ENCODE measurements at places on chromosomes 16 and 17.

DNA sequence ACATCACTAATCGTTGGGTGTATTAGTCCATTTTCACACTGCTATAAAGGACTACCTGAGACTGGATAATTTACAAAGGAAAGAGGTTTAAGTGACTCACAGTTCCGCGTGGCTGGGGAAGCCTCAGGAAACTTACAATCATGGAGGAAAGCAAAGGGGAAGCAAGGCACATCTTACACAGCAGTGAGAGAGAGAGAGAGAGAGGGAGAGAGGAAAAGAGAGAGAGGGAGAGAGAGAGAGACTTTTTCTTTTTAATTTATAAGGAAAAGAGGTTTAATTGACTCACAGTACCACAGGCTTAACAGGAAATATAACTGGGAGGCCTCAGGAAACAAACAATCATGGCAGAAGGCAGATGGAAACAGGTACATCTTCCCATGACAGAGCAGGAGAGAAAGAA, 41.7 kb downstream of the CNGB1 start:
- DNase-seq: no peak

DNA sequence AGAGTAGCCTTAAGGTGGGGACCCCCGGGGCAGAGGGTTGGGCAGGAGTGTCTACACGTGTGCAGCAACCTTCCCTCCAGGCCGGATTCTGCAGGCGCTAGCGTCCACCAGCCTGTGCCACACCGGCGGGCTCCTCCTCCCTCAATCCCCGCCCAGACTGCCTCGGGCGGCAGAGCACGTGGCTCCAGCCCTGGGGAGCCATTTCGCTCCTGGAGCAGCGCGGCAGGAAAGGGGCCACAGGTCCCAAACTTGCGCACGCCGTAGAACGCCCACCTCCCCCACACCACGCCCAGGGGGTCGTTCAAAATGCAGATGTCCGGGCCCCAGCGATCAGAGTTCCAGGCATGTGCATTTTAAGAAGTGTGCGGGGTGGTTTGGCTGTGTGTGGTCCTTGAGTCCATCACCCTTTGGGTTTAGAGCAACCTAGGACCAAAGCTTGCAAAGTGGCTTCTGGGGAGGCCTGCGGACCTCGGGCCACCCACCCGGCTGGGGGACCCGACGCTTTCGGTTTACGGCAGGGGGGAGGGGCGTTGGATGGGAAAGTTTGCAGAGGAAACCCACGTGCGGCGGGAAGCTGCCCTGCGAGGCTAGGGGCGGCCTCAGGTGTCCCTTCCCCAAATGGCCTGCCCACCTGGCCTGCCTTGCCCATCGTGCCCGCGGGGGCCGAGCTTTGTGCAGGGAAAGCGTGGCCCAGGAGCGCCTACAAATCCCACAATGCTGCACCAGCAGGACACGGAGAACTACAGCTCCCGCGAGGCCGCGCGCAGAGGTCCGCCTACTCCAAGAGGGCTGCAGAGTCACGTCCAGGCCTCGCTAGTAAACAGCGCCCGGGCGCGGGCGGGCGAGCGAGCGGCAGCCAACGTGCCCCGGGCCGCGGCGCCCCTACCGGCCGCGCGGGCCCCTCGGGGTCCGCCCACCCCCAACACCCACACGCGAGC, 1.4 kb downstream of the TFAP4 start:
- peak; percentile 97 for DNase-seq

GRCh38 chr17:67521775-67522069, 144.6 kb downstream of the PITPNC1 start:
- DNase-seq: no peak

- DNase-seq: no peak
Observed at GRCh38 chr17:44439168-44439567, 49.7 kb upstream of the ITGA2B start.

DNA sequence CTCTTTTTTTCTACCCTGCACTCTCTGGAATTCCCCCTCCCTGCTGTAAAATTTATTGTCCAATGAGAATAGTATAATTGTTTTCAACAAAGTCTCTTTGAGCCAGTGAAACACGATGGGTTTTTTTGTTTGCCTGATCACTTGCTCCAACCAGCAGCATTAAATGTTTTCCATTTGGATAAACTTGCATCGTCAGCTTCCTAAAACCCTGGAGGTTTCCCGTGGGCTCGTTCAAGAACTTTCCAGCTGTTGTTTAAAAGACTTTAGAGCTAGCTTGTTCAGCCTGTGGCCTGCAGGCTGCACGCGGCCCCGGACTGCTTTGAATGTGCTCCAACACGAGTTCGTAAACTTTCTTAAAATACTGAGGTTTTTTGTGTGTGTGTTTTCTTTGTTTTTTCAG, 14.9 kb downstream of the NAGPA start:
- DNase-seq: no peak

GRCh38 chr17:14831491-14831890, 433.6 kb downstream of the PMP22 start:
- no peak for DNase-seq

DNA sequence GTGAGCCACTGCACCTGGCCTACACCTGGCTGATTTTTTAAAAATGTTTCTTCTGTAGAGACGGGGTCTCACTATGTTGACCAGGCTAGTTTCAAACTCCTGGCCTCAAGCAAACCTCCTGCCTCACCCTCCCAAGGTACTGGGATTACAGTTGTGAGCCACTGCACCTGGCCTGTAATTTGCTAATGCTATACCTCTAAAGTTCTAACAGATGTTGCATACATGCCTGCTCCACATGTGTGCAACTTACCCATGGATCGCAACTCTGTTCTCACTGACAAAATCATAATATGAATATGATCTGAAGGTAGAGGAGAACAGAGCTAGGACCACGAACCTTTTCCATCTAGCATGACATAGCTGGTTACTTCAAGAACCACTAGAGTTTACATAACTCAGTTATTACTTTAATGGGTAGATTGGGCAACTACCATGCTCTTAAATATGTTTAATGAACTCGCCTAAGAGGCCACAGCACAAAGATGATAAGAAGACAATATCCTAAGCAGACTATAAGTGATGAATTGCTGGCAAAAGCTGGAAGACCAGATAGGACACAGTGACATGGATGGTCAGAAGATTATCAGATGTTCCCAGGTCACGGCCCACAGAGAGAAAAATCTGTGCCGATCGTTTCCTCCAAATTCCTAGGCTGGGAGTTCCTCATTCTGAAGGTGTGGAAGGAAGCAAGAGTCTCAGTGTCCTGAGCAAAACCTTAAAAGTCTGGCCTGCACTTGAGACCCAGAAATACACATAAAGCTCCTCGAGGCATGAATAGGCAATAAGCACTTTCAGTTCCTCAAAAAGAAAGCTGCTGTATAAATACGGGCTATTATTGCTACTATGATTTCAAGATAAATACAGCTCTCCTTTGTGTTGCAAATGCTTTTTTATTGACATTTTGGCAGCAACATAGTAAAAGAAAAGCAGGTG, 53.6 kb upstream of the ICAM2 start:
- DNase-seq: no peak

DNA sequence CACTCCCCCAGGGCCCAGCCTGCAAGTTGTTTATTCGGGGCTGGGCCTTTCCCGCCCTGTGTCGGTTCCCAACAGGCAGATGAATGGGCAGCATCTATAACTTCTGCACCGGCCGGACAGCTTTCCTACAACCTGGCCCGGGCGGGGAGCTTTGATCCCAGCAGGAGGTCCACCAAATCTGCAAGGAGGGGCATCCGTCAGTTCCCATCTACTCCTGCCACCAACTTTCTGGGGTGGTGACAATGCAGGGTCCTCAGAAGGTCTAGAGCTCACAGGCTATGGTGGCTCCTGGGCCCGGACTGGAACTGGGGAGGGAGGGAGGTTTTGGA, 211.9 kb downstream of the NTN1 start:
- DNase-seq: no peak

- DNase-seq: peak; percentile 93
Observed at GRCh38 chr17:50931144-50931908, 65.2 kb upstream of the TOB1 start.

- no peak for DNase-seq
Observed at GRCh38 chr17:22570144-22570845, 878.0 kb downstream of the KCNJ18 start.

GRCh38 chr16:11915114-11915643, 577 bp downstream of the GSPT1 start:
- peak; percentile 62 for DNase-seq

DNA sequence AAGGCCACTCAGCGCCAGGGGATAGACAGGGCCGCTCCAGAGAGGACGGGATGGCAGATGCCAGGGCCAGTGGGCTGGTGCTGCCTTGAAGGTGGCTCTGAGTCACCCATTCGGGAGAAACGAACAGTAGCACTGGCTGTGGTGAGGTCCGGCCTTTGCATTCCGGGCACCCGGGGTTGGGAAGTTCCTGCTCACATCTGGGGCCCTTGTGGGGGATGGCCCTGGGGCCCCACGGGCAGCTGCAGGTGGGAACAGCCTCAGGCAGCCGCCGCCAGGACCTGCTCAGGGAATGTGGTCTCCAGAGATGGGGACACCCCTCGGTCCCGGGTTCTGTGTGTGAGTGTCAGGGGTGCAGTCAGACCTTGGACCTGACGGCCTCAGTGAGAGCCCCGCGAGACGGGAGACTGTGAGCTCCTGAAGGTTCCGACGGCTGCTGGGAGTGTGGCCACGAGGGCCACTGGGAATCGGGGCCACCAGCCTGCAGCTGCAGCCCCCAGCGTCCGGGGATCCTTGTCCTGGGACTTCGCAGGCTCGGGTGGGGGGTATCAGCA, 1.4 kb downstream of the CBFA2T3 start:
- DNase-seq: no peak

DNA sequence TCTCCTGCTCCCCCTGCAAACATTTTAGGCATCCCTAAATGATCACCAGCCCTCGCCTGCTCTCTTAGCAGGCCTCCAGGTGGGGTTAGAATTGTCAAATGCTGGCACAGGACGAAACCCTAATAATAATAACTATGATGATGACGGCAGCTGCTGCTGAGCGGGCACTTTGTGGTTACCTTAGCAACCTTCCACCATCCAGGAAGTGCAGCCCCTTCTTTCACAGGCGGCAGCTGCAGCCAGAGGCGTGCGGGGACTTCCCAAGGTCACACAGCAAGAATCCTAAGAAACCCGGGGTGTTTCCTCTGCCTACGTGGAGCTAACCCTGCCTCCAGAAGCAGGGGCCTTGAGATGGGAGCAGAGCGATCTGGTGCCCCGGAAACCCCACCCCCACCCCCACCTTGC, 22.4 kb upstream of the EIF1 start:
- DNase-seq: peak; percentile 48

DNA sequence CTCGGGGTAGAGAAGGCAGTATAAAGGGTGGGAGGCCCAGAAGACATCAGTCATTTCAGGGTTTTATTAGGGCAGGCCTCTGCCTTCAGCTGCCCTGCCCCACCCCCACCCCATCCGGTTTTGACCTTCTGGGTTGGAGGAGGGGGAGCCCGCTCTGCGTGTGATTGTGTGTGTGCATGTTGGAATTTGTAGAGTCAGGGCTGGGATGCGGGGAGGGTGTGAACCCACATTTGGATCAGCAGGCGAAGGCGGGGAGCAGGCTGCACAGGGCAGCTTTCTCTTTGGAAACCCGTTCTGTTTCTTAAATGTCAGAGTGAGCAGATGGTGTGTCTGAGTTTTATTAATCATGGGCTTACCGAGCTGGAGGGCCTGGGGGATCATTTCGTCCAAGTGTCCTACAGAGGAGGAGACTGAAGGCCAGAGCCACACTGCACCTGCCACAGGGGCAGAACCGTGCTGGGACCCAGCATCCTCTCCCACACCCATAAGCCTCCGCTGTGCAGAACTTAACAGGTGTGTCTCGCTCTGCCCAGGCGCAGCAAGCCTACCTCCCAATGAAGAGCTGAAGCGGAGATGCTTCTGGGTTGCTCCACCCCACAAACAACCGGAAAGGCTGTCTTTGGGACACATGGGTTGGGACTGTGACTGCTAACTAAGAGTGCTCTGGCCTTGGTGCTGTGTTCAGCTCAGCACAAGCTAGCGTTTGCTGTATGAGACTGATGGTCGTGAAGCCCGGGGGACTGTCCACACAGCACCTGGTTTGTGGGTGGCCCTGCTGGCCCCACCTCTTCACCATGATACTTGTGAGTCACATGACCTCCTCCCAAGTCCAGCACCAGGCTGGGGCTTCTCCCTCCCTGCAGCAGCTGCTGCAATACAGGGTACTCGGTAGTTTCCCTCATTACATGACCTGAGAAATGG, 70.9 kb upstream of the GSE1 start:
- no peak for DNase-seq

DNA sequence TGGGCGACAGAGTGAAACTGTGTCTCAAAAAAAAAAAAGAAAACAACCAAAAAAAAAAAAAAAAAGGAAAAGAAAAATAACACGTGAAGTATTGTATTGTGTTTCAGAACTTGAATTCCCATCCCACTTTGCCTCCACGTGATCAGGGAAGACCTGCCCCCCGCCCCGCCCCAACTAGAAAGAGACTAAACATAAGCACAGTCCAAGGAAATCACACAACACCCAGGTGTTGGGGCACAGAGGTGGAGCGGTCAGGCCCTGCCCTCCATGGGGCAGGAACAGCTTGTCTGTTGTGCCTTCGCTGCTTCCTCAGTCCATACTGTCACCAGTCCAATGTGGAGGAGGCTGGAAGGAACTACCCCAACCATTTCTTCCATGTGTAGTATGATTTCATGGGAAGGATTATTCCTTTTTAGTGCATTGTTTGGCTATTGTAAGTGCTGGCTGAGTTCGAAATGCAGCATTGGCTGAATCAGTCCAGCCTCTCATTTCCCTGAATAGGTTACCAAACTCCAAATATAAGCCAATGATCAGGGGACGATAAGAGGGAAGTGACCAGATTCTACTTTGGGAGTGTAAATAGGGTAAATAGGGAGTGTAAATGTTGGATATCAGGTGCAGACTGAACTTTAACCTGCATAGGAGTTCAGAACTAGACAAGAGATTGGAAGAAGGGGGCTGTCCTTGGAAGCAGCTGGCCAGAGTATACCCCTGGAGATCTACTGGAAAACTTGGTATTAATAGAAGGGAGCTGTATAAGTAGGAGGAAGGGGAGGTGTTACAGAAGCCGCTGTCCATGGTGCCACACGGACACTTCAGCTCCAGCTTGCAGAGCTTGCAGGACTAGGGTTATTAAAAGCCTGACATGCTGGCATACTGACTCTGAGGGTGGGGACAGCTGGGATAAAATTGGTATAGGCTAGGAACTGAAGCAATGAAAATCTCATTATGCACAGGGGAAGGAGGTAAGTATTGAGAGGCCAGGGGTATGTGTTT, 50.7 kb downstream of the TANGO6 start:
- peak; percentile 46 for DNase-seq

- peak; percentile 63 for DNase-seq
Observed at GRCh38 chr17:36072431-36073121, 8.5 kb downstream of the CCL18 start.

GRCh38 chr16:56889206-56889605, 24.2 kb downstream of the SLC12A3 start:
- DNase-seq: no peak

- DNase-seq: no peak
Observed at GRCh38 chr16:649631-650030, 466 bp downstream of the WDR90 start.

DNA sequence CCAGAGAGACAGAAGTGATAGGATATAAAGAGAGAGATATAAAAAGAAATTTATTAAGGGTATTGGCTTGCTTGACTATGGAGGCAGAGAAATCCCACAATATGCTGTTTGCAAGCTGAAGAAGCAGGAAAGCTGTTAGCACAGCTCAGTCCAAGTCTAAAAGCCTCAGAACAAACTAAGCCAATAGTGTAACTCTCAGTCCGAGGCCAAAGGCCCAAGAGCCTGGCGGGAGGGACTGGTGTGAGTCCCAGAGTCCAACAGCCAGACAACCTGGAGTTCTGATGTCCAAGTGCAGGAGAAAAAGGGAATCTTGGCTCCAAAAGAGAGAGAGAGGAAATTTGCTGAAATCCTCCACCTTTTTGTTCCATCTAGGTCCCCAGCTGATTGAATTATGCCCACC, 30.3 kb upstream of the NACA2 start:
- DNase-seq: no peak

All from Right ventricle myocardium superior (tissue), 1 donor.